ENCODE measurements at places on chromosomes 1 and 21.

- no peak for DNase-seq
Measured at GRCh38 chr1:160541622-160542302, 18.7 kb upstream of the SLAMF6 start.

DNA sequence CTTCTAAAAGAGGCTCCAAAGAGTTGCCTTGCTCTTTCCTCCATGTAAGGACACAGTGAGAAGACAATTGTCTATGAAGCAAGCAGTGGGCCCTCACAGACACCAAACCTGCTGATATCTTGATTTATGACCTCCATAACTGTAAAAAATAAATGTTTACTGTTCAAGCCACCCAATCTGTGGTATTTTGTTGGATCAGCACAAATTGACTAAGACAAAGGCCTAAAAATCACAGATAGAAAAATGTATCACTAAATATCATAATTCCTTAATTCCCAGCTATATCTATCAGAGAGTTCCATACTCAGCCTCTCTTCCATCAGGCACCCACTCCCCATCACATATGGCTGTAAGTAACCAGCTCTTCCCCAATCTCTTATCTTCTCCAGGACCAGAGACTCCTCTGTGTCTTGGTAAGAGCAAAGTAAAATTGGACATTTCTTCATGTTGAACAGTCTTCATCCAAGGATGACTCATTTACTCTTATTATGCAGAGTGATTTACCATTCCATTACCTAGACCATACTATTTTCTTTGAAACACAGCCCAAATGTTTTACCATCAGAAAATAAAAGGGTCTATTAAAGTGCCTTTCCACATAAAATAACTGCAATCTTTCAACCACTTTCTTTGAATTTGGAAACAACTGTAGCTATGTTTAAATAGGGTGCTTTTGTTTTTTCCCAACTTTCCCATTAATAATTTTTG is 503.6 kb downstream of the MRPL39 start:
- no peak for DNase-seq

- no peak for DNase-seq
Measured at GRCh38 chr1:100699744-100700143, 19.8 kb upstream of the VCAM1 start.

GRCh38 chr21:31450980-31451379 is 106.9 kb upstream of the TIAM1 start:
- no peak for DNase-seq

DNA sequence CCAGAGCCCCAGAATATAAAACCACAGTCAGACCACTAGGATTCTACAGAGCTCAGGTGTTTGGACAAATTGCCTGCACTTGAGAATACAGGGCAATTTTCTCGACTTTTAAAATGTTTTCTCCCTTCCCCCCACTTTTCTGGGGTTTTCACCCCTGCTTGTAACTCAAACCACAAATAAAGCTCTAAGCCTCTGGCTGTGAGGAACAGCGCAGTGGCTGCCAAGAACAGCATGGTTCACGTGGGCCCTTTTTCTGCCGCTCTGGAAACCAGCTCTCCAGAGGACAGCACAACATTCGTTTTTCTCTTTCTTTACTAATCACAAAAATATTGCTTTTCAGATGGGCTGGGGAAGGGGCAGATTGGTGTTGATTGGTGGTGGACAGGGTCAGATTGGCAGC is 102.2 kb upstream of the JUN start:
- DNase-seq = no peak

DNA sequence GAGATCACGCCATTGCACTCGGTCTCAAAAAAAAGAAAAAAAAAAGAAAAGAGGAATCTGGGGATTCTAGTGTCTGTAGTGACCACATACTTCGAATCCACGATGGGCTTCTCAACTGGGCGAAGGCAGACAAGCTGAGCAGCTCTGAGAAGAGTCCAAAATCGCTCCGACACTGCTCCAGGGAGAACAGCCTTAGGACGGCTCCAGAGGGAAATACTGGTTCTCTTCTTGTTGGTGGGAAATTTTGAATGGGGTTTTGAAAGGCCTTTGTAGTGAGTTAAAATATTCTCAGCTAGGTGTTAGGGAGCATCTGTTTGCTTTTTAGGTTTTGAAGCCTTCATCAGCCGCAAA is 18.3 kb upstream of the HJV start:
- DNase-seq = no peak

GRCh38 chr21:44423941-44424607 is 31.2 kb upstream of the LRRC3 start:
- no peak for DNase-seq

GRCh38 chr1:27445177-27445936 is 44.6 kb downstream of the WASF2 start:
- DNase-seq = no peak

DNA sequence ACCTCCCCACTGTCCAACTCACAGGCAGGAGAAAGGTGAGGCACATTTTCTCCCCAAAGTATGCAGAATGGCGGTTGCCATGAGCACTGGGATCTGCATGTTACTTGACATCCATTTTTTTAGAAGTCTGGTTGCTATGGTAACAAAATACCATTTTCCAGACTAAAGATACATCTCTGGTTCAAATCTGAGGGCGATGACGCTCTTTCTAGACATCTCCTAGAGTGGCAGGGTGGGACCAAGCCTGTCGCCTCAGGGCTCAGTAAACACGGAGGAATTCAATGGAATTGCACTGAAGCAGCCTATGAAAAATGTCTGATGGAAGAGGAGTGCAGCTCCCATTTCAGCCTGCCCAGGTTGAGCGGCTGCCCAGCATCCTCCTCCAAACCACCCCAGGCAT is 21.5 kb upstream of the FAM43B start:
- no peak for DNase-seq

- DNase-seq = no peak
Measured at GRCh38 chr1:48741380-48741779, 35.3 kb downstream of the BEND5 start.

- DNase-seq = no peak
Measured at GRCh38 chr21:34874684-34875513, 174.2 kb downstream of the RUNX1 start.

- no peak for DNase-seq
Measured at GRCh38 chr1:53616927-53617326, 122.0 kb downstream of the GLIS1 start.

- DNase-seq = no peak
Measured at GRCh38 chr1:15056515-15057285, 96.8 kb upstream of the TMEM51 start.

- no peak for DNase-seq
Measured at GRCh38 chr1:64553285-64553684, 83.4 kb downstream of the CACHD1 start.

- DNase-seq = no peak
Measured at GRCh38 chr1:231508941-231509340, 19.5 kb upstream of the TSNAX start.

- no peak for DNase-seq
Measured at GRCh38 chr1:150110116-150110515, 39.6 kb upstream of the PLEKHO1 start.

- DNase-seq = no peak
Measured at GRCh38 chr1:10724052-10724494, 72.4 kb downstream of the CASZ1 start.

DNA sequence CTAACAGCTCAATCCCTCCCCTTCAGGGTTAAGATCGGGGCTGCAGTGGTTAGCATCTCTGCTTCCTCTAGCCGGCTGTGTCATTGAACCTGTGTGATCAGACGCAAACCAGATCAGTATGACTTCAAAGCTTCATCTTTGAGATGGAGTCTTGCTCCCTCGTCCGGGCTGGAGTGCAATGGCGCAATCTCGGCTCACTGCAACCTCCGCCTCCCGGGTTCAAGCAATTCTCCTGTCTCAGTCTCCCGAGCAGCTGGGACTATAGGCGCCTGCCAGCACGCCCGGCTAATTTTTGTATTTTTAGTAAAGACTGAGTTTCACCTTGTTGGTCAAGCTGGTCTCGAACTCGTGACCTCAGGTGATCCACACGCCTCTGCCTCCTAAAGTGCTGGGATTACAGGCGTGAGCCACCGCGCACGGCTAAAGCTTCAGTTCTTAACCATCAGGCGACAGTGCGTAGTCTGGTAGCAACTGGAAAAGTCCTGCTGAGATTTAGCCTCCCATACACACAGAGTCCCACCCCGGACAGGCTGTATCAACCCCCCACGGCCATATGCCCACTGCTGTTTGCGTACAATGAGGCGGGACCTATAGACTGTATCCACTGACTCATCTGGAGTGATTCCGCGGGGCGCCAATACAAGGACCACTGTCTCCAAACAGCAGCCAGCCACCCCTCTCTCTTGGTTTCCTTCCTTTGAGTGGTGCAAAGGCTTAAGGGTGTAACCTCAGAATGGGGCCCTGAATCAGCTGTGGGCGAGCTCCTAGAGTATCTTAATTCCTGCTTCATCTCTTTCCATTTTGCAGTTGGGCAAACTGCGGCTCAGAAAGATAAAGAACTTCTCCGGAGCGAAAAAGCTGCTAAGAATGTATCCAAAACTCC is 23.3 kb downstream of the CELA3A start:
- DNase-seq = peak; percentile 64

DNA sequence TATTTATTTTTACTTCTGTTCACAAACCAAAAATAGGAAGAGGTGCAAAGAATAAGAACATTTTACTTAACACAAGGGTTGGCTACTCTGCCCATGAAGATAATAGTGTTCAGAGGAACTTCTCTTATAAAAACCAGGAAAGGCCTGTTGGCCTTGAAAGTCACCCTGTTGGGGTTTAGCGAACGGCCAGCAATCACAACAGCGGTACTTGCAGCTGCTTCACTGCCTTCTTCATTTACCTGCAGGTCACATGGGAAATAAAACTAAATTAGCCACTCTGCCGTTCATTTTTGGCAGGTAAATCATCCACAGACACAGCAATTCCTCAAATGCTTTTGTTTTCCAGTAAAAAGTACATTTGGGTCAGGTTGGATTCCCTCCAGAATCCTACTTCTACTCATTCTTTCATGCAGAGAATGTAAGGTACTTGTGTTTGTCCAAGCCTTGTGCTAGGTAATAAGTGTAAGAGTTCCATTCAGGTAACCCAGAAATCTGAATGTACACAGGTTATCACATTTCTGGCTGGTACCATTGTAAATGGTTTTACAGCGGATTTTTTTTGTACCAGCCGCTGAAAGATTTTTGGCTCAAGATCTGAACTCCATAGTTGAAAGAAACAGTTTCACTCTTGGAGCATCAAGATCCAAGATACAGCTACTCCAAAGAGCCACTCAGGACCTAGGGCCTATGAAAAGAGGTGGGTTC is 13.1 kb downstream of the SERPINC1 start:
- no peak for DNase-seq

DNA sequence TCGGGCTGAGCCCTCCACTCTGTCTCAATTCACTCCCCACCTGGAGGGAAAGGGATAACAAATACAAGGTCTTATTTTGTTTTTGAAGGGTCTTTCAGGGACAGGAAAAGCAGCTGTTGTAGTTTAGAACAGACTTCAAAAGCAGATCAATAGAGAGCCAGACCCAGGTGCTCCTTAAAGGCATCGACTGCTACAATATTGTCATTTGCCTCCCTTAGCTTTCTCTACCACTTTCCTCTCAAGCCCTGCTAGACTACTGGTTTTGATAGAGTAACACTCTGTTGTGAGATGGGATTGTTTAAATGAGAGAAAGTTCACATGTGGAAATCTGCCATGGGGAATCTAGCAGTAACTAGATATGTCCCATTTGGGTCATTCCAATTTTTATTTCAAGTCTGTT is 24.0 kb downstream of the RGS7 start:
- no peak for DNase-seq

DNA sequence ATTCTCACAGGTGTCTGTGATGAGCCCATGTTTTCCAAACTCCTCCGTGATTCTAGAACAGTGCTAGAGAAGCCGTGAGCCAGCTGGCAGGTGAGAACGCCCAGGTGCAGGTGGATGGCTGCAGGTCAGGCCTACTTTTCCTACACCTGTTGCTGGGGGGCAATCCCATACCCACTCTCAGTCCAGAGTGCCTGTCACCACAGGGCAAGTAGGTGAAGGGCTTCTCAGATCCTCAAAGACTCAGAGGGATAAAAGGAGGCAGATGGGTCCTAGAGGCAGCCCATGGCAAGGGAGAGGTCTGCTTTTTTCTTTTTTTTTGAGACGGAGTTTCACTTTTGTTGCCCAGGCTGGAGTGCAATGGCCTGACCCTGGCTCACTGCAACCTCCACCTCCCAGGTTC is 50.7 kb upstream of the H6PD start:
- no peak for DNase-seq

DNA sequence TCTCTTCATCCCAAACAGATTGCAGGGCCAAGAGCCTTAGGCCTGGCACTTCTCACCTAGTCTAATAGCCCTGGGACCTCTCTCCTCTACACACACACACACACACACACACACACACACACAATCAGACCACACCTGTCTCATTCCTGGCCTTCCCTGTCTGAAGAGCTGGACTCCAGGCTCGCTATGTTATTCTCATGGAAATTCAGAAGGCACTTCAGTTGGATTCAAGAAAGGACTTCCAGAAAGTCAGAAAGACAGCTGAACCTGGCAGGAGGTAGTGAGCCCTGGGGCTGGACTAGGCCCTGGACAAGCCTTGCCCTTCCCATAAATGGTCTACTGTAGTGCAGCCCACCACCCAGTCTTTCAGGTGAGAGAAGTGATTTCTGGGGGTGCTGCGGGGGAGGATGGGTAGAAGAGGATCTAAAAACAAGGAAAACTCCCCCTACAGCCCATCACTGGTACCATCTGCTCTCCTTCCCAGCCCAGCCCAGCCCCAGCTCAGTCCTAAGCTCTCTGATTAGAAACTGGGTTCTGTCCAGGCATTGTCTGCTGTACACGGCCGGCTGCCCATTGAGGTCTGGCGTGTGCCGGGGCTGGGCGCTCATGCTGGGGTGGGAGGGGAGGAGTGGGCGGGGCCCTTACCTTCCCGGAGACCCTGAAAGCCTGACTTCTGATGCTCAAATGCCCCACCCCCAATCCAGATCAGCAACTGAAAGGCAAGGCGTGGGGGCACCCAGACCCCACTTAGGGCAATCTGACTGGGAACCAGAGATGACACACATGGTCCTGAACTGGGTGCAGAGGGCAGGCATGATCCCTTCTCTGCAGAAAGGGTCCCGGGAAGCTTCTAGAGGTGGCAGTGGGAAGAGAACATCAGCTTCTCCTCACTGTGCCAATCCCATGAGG is 2.5 kb downstream of the KIF21B start:
- no peak for DNase-seq

- no peak for DNase-seq
Measured at GRCh38 chr1:35535243-35535642, 22.0 kb downstream of the KIAA0319L start.

DNA sequence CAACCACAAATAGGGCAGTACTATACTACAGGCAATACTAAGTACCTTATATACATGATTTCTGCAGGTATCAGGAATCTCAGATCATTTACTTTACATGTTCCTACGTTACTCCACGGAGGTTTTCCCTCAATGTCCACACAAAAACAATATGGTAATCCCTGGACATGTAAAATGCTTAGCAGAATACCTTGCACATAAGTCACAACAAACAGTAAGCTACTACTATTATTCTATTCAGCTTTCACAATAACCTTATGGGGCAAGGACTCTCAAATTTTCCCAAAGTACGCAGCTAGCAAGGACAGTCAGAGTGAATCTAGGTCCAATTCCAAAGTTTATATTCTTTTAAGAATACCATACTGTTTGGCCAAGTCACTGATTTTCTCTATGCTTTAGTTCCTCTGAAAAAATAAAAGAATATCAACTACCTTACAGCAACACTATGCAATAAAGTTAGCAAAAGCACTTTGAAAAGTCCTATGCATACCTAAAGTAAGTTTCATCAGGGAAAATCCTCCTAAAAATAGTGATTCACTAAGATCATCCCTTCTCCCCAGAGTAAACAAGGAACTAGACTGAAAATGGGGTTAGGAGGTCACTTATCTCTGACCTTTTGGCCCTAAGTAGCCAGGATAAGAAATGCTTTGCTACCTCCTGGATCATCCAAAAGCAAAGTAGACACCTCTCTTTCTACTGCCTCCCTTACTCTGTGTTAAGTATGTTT is 67.4 kb downstream of the LUZP1 start:
- DNase-seq = no peak

- DNase-seq = no peak
Measured at GRCh38 chr1:10794724-10795275, 1.6 kb downstream of the CASZ1 start.
